Stimulated activated CD4-positive, alpha-beta T cell treated with anti-CD3 and anti-CD28 coated beads, TNF-alpha, amount 100 ng/mL, for 48 hours (primary cell): ENCODE measurements at places on chromosomes 13 and 19.
A peak's percentile ranks its signal among the peaks of the same experiment; 100 is the strongest.

DNA sequence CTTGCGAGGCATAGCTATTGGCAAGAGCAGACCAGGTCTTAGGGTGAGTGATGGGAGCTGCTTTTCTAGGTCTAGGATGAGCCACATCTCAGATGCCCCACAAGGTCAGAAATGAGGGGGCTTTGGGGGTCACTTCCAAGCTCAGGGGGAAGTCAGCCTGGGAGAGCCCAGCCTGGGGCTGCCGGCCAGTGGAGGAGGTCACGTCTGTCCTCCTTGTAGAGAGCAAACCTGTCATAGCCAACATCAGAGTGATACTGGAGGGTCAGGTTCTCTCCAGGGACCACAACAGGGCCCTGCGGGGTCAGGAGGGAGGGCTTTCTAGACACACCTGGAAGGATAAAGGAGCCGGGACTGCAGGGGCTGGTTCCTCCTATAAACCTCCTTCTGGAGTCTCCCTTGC lies 2.4 kb downstream of the LILRA5 start:
- DNase-seq = no peak

GRCh38 chr13:99255271-99255670 lies 2.9 kb downstream of the GPR18 start:
- DNase-seq = no peak

DNA sequence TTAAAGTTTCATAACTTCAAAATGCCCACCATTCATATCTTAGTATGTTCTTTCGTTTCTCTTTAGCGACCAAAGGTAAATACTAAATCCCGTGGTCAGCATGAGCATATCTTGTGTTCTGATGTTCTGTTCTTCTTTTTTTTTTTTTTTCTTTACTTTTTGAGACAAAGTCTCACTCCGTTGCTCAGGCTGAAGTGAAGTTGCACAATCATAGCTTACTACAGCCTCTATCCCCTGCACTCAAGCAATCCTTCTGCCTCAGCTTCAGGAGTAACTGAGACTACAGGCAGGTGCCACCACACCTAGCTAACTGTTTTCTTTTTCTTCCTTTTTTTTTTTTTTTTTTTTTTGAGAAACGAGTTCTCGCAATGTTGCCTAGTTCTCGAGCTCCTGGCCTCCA lies 60.9 kb upstream of the ATP12A start:
- no peak for DNase-seq

DNA sequence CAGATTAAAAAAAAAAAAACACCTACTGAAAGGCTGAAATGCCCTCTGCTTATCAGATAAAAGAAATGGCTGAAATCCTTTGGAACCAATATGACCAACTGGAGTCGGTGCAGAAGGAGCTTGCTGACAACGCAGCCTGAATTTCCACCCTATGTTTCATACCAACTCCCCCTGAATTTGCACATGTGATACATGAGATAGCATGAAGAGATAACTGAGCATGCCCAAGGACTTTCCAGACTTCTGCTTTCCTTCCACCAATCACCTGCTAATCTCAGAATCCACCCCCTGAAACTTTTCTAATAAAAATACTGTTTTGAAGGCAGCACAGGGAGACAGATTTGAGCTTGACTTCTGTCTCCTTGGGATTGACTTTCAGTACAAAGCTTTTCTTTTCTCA lies 32.2 kb upstream of the WDFY2 start:
- DNase-seq = no peak

GRCh38 chr13:50322006-50322405 lies 306.8 kb downstream of the KCNRG start:
- no peak for DNase-seq

DNA sequence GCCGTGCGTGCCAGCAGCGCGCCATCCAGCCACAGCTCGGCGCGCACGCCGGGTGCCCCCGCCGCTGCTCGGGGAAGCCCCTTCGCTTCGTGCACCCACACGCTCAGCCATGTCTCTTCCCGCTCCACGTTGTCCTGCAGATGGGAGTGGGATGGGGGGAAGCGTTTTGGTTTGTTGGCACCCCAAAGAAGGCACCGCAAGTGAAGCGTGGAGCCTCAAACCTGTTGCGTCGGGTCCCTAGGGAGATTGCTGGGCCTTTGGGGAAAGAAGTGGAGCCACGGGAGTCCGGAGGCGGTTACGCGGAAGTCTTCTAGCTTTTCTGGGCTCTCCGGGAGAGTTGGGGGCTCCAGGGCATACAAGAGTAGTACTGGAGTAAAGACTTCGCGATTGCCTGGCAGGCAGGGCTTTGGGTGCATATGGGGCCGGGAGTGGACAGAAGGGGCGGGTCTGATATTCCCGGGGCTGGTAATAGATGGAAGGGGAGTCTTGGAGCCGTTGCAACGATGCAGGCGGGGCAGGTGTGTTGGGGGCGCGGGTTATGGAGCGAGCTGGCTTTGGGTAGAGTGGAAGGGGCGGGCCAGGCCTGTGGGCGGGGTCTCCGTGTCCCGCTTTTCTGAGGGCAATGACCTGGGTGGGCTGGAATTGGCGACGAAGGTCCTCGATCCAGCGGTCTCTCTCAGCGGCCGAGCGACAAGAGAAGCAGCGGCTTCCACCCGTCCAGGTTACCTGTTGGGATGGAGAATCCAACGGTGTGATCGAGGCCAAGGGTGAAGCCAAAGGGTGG lies 6.5 kb downstream of the RASAL3 start:
- DNase-seq = no peak

DNA sequence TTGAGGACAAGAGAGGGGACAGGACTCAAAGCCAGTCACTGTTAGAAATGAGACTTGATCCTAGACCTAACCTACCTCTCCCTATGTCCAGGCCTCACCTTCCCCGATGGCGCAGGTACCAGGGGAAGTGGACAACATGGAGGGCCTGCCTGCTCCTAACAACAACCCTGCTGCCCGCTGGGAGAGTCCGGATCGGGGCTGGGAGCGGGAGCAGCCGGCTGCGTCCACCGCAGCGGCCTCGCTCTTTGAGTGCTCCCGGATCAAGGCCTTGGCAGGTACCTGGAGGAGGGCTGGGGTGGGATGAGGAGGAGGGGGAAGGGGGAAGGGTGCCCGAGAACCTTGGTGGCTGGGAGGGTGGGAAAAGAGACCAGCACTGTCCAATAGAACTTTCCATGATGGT lies 5.7 kb downstream of the SPTBN4 start:
- no peak for DNase-seq

DNA sequence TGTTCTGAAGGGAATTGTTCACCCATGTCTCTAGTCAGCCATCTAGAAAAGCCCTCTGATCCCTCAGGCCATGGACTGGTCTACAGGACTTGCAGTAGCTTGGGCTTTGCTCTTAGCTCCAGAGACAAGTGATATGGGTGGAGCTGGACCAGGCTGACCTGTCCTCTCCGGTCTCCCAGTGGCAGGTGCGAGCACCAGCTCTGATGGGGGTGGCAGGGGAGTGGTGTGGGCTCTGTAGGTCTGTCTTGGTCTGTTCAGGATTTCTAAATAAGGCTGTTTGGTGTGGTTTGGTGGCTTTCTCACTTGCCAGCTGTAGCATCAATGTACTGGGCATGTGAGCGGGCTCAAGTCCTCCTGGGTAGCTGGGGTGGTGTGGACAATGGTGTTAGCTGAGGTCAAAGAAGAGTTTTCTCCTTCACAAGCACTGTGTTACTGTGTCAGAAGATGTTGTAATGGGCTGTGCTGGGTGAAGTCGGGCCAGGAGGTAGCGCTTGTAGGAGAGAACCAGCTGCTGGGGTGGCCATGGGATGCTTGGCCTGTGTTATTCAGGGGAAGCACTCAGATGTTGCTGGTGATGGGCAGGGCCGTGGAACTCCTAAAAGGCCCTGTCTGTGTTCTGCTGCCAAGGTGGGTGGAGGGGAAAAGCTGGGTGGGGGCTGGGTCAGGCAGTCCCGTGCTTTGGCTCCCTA lies 16.9 kb downstream of the GPC6 start:
- DNase-seq = no peak

DNA sequence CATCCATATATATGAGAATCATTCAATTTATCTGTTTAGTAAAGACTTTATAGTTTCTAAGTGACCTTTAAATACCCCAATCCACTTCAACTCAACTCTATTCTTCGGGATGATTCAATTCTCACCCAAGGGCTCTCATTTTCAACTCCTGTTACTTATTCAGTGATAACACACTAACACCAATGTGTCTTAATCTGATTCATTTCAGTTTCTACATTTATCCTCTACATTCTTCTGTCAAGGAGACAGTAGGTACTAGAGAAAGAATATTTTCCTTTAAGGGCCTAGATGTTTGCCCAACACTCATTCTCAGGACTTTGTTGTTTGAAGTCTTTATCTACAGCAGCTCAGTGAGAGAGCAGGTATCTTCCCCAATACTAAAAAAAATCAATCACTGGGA lies 7.1 kb downstream of the ARGLU1 start:
- DNase-seq = no peak

GRCh38 chr19:7871437-7872305 lies 2.5 kb downstream of the PRR36 start:
- DNase-seq = peak; percentile 92

DNA sequence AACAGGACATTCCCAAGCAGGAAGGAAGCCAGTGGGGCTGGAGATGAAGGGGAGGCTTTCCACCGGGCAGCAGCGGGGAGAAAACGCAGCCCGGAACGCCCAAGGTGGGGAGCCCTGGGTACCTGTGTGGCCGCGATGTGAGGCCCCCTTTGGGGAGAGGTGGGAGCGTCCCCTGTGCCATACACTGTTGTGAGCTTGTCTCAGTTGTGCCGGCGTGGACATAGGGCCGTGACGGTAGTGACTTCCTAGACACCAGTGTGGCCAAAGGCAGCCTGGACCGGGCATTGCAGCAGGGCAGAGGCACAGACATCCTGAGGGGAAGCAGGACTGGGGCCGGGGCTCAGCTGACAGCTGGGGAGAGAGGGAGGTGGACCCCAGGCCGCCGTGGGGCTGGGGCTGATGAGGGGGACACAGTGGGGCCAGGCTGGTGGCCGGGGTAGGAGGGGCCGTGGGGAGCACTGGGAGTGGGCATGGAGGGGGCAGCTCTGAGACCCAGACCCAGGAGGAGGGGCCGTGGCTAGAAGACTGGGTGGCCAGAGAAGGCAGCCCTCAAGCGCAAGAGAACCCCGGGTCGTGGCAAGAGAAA lies 38.5 kb upstream of the TFDP1 start:
- no peak for DNase-seq

DNA sequence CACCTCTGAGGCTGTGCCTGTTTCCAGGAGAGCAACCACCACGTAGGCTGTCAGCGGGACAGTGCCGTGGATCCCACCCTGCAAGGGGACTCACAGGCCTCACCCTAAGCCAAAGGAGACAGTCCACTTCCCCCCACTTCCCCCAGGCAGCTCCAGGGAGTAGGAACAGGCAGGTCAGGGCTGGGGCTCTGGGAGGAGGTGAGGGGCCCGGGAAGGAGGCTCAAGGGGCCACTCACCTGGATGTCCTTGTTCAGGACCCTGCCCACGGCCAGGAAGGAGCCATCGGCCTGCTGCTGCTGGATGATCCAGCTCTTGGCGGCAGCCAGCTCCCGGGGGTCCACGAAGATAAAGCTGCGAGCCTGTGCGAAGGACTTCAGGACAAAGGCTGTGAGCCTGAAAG lies 25.6 kb downstream of the F2RL3 start:
- DNase-seq = no peak

- no peak for DNase-seq
Observed at GRCh38 chr13:43686557-43686956, 100.2 kb downstream of the ENOX1 start.

GRCh38 chr13:28049880-28050875 lies 50.2 kb downstream of the FLT3 start:
- DNase-seq = no peak

DNA sequence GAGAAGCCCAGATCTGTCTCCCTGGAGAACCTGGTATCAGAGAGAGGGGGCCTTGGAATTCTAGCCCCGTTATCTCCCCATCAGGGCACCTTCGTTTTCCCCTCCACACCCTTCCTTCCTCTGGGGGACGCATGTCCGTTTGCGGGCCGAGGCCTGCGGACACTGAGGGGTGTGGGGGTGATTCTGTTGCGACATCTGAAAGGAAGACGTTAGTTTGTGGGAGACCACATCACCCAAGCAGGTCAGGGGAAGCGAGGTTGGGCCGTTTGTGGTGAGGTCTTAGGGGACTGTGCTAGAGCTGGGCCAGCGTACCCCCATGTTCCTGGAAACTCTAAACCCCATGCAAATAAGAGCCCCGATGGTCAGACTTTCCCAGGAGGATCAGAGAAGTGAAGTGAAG lies 3.7 kb upstream of the HSH2D start:
- no peak for DNase-seq

- no peak for DNase-seq
Observed at GRCh38 chr13:114325729-114326128, 11.4 kb downstream of the CHAMP1 start.

- DNase-seq = no peak
Observed at GRCh38 chr13:111384441-111385182, 64.2 kb downstream of the TEX29 start.

GRCh38 chr19:30802424-30803013 lies 430.3 kb downstream of the ZNF536 start:
- DNase-seq = no peak

GRCh38 chr19:10110972-10111317 lies 548 bp upstream of the P2RY11 start:
- no peak for DNase-seq

DNA sequence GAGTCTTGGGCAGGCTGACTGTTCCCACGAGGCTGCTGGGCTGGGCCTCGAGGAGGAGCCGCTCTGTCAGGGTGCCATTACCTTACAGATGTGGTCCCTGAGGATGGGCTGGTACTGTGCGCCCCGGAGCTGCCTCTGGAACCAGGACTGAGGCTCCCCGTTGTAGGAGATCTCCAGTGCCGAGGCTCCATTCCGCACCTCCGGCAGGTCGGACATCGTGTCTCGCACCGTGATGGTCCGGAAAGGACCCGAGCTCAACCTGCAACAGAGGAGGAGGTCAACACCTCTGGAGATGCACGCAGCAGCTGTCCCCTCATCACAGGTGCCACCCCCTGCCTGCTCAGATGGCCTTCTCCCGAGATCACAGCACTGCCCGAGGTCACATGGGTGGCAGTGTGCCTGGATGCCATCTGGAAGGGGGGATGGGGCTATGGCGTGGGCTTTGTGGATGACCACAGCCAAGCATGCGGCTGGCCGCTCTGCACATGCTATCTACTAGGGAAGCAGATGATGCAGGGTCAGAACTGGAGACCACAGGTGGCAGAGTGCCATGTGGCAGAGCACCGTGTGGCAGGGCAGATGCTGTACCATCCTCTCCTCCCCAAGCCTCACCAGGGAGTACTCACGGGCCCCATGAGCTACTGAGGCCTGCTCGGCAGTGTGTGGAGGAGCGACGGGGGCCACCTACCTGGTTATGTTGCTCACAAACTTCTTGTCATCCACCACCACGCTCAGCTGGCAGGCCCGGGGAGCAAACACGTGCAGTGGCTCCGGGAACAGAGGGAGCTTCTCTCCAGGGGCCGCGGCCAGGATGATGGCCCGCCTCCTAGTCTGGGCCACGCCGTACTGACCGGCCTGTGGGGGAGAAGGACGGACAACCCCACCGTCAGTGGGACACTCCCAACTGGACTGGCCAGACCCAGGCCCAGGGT lies 18.3 kb upstream of the EIF3G start:
- no peak for DNase-seq

GRCh38 chr19:2327773-2328400 lies 499 bp downstream of the LSM7 start:
- DNase-seq = peak; percentile 33
